Left renal pelvis (tissue), 4 donors: ENCODE measurements at places on chromosomes 1 and 21. TPM values are rescaled to one million over a fixed set of nuclear protein-coding genes. Genes with fewer than 3 reads are reported as not detected.

GRCh38 chr1:192739476-192740184, 69.2 kb upstream of the RGS2 start:
- no peak for DNase-seq

DNA sequence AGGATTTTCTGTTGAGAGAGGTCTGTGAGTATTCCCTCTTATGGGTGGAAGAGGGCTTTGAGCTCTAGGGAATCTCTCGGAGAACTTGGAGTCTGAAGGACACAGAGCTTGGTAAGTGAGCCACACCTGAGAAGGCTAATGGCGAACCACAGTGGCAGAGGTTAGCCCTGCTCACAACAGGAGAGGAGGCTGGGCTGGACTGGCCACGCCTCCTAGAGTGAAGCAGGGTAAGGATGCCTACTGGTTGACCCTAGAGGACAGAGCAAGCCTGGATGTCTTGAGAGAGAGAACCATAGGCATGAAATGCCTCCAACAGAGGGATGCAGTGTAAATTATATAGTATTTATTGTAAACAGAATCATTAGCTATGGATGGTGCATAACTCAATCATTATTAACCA, 232.6 kb downstream of the PCP4 start:
- DNase-seq: no peak

GRCh38 chr1:3924825-3925220, 24.8 kb upstream of the C1orf174 start:
- no peak for DNase-seq

GRCh38 chr1:214234635-214235025, 46.3 kb upstream of the SMYD2 start:
- DNase-seq: no peak

DNA sequence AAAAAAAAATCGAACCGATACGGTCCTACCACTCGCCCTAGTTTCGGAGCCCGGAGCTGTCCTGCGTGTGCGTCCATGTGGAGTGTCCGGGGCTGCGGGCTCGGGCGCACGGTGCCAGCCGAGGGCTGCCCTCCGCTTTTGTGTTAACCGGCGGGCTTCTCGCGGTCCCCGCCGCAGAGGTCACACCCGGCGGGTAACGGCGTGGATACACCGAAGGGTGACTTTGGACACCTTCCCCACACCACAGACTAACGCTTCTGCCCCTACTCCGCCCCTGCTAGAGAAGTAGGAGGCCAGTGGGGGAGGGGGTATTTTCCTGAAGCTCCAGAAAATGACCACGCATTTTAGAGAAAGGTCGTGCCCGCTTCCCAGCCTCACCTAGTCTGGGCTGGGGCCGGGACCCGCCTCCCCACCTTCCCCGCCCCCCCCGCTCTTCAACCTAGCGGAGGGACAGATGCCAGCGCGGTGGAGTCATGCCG, 609 bp upstream of the ATF3 start:
- DNase-seq: no peak

GRCh38 chr1:50424045-50424883, 1.0 kb upstream of the DMRTA2 start:
- no peak for DNase-seq

GRCh38 chr1:228176024-228176395, 10.4 kb downstream of the IBA57 start:
- no peak for DNase-seq

DNA sequence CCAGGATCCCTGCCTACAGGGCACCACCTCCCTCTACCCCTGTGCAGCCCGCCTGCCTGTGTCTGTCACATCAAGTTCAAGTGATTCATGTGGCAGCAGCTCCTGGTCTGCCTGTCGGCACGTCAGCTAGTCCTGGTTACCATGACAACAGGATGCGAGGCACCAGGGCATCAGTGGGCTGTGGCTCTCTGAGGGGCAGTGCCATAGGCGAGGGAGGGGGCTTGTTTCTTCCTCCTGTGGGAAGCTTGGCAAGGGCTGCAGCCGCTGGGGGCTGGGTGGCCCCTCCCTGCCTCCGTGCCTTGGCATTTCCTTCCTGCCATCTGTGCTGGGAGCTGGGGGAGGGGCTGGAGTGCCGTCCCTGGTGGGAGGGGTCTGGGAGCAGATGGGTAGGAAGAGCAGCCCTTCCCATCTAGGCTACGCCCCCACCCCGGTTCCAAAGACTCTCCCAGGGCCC, 43.1 kb downstream of the FOXO6 start:
- DNase-seq: no peak

DNA sequence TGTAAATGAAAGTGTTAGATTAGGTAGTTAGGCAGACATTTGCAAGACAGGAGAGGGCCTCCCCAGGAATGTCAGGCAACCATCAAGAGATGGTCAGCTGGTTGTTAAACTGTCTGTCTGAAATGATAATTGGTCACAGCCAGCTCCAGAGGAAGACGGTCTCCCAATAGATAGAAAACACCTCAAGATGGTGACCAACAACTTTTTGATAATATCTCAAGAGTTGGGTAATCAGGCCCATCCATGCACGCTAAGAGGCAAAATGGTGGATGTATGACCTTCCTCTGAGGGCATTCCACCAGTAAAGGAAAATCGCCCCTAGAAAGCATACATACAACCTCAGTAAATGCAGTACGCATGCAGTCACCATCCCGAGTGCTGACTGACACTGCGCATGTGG, 118.2 kb downstream of the MAP3K21 start:
- no peak for DNase-seq

DNA sequence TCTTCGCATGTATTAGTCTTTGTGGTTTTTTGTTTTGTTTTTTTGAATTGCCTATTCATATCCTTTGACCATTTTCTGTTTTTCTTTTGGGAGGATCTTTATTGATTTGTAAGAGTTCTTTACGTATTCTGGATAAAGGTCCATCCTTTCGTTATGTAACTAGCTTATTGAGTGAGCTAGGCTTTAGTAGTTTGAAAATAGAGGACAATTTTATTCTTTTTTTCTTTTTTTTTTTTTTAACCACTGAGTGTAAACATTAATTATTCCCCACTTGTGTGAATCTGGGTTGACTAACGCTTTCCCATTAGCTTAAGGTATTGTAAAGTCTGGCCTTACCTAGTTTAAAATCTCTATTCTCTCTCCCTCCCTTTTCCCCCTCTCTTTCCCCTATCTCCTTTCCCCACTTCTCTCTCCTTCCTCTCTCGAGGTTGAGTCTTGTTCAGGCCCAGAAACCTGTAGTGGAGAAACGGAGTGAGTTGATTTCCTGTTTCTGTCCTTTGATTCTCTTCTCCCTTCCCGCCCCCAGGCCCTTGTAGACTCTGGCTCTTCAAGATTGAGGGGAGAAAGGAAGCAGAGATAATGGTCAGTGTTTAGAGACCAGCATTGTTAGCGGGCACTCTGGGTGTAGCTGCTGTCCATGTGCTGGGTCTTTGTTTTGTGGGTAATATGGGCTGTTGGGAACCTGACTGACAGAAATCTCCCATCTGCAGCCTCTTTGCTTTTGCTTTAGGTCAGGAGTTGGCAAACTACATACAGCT, 1.5 kb downstream of the MORC3 start:
- DNase-seq: no peak

DNA sequence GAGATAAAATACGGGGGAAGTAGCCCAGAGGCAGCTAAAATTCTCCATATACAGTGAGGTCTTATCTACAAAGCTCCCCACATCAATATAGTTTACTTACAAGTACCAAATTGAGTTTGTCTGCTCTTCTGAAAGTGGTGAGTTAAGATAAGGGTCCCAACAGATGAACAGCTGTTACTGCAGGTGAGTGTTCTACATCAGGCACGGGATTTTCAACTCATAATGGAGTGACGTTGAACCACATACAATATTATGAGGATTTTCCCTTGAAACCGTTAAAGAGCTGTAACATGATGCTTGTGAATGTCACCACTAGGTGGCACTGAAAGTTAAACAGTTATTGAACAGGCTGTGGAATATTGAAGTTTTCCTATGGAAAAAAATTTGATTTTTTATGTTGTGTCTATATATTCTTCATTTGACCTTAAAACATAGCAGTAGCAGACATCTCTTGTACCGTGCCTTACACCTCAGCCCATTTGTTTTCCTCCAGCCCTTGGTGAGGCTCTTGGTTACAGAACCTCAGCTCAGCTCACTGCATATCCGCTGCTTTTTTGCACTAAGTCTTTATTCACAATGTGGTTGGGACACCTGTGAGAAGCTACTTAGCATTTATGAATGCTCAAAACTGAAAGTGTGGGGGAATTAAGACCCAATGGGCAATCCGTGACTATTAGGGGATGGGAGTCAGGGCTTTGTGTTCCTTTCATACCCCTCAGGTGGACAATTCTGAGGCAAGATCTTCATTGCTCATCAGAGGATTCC, 23.2 kb downstream of the CD1D start:
- peak; percentile 40 for DNase-seq

- no peak for DNase-seq
Measured at GRCh38 chr1:178019208-178019607, 49.4 kb upstream of the SEC16B start.

- DNase-seq: no peak
Measured at GRCh38 chr1:75396745-75397144, 214.2 kb downstream of the SLC44A5 start.

DNA sequence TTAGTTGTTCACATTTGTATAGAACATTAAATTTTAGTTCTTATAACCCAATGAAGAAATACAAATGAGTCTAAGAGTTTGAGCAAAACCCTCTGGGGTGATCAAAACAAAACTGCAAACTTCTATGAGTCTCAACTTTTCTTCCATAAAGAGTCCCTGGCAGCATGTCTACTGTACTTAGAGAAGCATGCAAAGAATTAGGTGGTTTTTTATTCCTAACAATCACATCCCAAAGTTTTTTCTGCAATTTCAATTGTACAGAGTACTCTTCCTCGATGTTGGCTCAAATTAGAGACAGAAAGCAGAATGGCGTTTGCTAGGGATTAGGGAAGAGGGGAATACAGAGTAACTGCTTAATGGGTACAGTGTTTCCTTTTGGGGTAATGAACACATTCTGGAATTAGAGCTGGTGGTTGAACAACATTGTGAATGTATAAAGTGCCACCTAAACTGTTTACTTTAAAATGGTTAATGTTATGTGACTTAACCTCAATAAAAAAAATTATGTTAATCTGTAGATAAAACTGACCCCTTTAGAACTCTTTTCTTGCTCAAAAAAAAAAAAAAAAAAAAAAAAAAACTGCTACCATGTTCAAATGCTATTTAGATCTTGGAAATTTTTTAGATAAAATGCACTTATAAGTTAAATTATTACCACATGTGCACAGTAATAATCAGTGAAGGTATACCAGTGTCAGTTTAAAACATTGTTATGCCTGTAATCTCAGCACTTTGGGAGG, 4.8 kb downstream of the RC3H1 start:
- DNase-seq: no peak

DNA sequence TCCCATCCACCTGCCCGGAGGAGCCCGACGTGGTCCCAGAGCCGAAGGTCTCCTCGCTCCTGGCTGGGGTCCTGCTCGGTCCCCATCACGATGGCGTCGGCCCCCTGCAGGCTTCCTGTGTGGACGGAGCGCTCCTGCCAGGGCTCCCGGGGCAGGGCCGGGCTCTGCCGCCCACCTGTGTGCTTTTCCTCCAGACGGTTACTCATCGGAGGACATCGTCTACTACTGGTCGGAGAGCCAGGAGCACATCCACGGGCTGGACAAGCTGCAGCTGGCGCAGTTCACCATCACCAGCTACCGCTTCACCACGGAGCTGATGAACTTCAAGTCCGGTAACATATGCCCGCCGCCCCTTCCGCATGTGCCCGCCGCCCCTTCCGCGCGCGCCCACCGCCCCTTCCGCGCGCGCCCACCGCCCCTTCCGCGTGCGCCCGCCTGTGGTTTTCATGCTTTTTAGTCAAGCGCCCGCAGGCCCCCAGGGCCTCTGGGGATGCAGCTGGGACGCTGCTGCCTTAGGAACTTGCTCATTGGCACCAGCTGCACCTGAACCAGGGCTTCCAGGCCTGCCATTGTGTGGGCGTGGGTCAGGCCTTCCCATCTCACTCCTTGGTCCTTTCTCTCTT, 8.9 kb downstream of the GABRD start:
- no peak for DNase-seq

DNA sequence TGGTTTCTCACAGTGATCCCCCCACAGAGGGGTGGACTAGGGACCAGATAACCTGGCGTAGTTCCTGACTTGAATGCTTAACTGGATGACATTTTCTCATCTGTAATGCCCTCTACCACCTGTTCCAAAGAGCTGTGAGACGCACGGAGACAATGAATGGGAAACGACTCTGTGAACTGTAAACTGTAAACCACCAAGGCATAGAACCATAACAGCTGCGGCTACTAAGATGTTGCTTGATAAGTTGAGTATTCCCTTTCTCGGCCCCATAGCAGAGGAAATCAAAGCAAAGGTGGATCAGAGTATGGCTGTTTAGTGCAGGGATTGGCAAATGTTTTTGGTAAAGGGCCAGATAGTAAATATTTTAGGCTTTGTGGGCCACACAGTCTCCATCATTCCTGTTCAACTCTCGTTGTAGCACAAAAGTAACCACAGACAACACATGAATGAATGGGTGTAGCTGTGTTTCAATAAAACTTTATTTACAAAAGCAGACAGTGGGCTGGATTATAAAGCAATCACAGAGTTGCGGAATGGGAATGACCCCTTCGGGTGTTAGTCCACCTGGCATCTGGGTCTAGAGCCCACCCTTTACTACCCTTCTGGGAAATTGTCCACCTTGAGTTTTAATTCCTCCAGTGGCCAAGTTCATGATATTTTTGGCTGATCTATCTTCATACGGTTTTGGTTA, 315.2 kb downstream of the RPS6KC1 start:
- DNase-seq: no peak

DNA sequence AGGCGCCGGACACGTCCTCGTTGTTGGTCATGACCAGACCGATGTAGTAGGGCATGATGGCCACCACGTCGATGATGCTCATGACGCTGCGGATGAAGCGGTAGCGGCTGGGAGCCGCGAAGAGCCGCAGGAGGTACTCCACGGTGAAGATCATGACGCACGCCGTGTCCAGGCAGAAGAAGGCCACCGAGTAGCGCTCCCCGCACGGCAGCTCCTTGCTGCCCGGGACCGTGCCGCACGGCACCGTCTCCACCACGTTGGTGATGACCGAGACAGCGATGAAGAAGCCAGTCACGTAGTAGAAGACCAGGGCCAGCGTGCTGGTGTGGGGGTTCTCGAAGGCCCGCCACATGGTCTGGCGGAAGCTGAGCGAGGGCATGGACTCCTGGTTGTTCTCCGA, 7.6 kb downstream of the KCND3 start:
- no peak for DNase-seq

GRCh38 chr1:60185684-60186083, 112.1 kb upstream of the C1orf87 start:
- DNase-seq: no peak

PTPRC gene
- 6.4 TPM for polyA plus RNA-seq

CLCA1 gene
- polyA plus RNA-seq: not detected

UROD gene
- 117 TPM for polyA plus RNA-seq

PDC gene
- 0.34 TPM for polyA plus RNA-seq

LRRC38 gene
- 7.7 TPM for polyA plus RNA-seq

DMBX1 gene
- not detected for polyA plus RNA-seq

MASP2 gene
- 10.0 TPM for polyA plus RNA-seq

HUNK gene
- 20.3 TPM for polyA plus RNA-seq

ADAM30 gene
- polyA plus RNA-seq: not detected

RHD gene
- 3.8 TPM for polyA plus RNA-seq

UBL4B gene
- polyA plus RNA-seq: not detected

FABP3 gene
- polyA plus RNA-seq: 62.3 TPM

TNFRSF1B gene
- polyA plus RNA-seq: 6.9 TPM

FAM151A gene
- 35.5 TPM for polyA plus RNA-seq

CNR2 gene
- polyA plus RNA-seq: 0.07 TPM
